Breast epithelium (tissue), 4 donors: ENCODE measurements at places on chromosomes 13 and 19.

- peak; percentile 100 for DNase-seq
- H3K27me3 ChIP-seq = no peaks in the 10 kb centered on the region
- H3K36me3 ChIP-seq = no peaks in the 10 kb centered on the region
- peaks cover 12% of the 10 kb centered on the region for H3K4me1 ChIP-seq
- H3K27ac ChIP-seq = peak within 1 kb of the TSS; percentile 99
These were observed at the start of gene ZSWIM4 for GRCh38 chr19:13794757-13795589. Gene ZSWIM4, plus strand, starts transcription at chr19:13795443. Its CDS starts 206 bp downstream, at chr19:13795649.

GRCh38 chr13:65959305-65959704, 1270.8 kb downstream of the PCDH9 start:
- DNase-seq = no peak
- no peaks in the 10 kb centered on the region for H3K4me1 ChIP-seq
- H3K27me3 ChIP-seq = no peaks in the 10 kb centered on the region
- no peak overlapping the region for H3K4me3 ChIP-seq
- no peaks in the 10 kb centered on the region for H3K36me3 ChIP-seq

GRCh38 chr19:4524808-4525562, 6.7 kb upstream of the PLIN4 start:
- no peak overlapping the region for H3K4me3 ChIP-seq
- H3K36me3 ChIP-seq = no peaks in the 10 kb centered on the region
- no peaks in the 10 kb centered on the region for H3K4me1 ChIP-seq
- no peak overlapping the region for H3K27ac ChIP-seq
- no peaks in the 10 kb centered on the region for H3K27me3 ChIP-seq

DNA sequence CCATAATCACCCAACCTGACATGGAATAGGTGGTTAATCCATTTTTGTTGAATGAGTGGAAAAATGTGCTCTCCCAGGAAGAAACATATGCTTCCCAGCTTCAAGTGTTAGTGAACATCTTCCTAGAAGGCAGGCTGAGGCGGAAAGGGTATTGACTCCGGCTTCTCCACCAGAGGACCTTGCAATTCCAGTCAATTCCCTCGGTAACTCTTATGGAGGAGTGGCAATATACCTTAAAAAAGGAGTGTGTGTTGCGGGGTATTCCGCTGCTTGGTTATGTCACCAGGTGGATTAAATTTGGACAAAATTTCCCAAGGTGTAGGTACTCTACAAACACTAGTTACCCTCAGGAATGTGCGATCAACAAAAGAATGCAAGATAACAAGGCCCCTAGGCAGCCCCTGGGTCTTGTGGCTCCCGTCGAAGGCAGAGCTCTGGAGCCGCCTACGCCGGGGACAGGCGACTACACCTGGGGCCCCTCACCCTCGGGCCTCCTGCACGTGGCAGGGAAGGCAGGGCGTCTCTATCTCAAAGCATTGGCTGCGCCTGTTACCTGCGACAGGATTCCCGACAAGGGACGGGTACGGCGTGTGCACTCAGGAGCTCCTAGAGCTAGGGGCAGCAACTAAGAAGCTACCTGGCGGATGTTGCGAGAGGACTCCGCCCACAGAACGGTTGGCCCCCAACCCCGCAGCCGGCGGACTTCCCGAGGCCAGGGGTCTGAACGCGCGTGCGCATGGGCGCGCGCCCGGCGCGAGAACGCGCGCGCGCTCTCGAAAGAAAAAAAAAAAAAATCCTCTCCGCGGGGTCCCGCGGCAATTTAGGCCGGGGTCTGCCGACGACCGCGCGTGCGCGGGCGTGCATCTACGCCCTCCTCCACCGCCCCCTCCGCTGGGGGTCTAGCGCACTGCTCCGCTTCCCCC, at the start of gene WDR87:
WDR87 (minus strand) TSS at position 649 of the 923 bp plus-strand sequence. CDS start 8,355 bp downstream, outside the sequence.
- no peak for DNase-seq
- no peaks in the 10 kb centered on the region for H3K27me3 ChIP-seq
- H3K36me3 ChIP-seq = no peaks in the 10 kb centered on the region
- peaks cover 8% of the 10 kb centered on the region for H3K4me1 ChIP-seq
- peak within 1 kb of the TSS; percentile 97 for H3K4me3 ChIP-seq
- peak within 1 kb of the TSS; percentile 75 for H3K27ac ChIP-seq

- no peaks in the 10 kb centered on the region for H3K4me1 ChIP-seq
- no peaks in the 10 kb centered on the region for H3K27me3 ChIP-seq
- H3K27ac ChIP-seq = no peak overlapping the region
These were observed 33.4 kb downstream of the STK24 start for GRCh38 chr13:98543378-98544103.

- H3K4me3 ChIP-seq = no peak overlapping the region
- H3K4me1 ChIP-seq = no peaks in the 10 kb centered on the region
- H3K36me3 ChIP-seq = no peaks in the 10 kb centered on the region
- no peak overlapping the region for H3K27ac ChIP-seq
These were observed 50.9 kb upstream of the SPACA7 start for GRCh38 chr13:112325142-112325808.

DNA sequence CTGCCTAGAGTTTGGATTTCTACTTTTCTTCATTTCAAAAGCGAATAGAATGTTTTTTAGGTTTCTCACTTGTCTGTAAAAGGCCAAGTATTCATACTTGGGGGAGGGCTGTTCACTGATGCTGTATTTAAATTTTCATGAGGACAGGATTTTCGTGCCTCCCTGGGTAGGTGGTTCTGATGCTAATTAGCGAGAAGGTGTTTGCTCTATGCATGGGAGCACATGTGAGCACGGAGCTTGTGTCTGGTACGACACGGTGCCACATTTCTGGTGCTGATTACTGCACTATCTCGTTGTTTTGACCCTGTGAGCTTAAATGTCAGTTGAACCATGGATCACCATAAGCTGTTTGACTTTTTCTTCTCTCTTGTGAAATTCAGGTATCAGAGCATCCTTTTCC, 45.8 kb downstream of the MTUS2 start:
- no peaks in the 10 kb centered on the region for H3K36me3 ChIP-seq
- DNase-seq = no peak
- H3K4me1 ChIP-seq = no peaks in the 10 kb centered on the region
- H3K27me3 ChIP-seq = no peaks in the 10 kb centered on the region
- no peak overlapping the region for H3K4me3 ChIP-seq
- H3K27ac ChIP-seq = no peak overlapping the region

DNA sequence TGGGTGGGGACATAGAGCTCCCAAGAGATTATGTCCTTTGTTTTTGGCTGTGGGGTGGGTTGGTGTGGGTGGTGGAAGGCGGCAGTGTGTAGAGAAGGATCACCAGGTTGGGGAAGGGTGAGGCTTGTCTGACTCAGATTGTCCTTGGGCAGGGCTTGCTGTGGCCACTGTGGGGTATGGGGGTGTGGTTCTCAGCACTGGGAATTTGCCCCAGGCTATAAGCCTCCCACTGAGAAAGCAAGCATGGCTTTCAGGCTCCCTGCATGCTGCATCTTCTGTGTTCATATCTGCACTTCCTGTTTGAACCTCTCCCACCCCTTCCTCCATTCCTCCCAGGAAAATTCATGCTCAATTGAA, 34.9 kb downstream of the DNAJC15 start:
- no peaks in the 10 kb centered on the region for H3K27me3 ChIP-seq
- H3K4me3 ChIP-seq = no peak overlapping the region
- peak overlapping the region; percentile 41 for H3K27ac ChIP-seq
- H3K4me1 ChIP-seq = peaks cover 6% of the 10 kb centered on the region
- no peak for DNase-seq

DNA sequence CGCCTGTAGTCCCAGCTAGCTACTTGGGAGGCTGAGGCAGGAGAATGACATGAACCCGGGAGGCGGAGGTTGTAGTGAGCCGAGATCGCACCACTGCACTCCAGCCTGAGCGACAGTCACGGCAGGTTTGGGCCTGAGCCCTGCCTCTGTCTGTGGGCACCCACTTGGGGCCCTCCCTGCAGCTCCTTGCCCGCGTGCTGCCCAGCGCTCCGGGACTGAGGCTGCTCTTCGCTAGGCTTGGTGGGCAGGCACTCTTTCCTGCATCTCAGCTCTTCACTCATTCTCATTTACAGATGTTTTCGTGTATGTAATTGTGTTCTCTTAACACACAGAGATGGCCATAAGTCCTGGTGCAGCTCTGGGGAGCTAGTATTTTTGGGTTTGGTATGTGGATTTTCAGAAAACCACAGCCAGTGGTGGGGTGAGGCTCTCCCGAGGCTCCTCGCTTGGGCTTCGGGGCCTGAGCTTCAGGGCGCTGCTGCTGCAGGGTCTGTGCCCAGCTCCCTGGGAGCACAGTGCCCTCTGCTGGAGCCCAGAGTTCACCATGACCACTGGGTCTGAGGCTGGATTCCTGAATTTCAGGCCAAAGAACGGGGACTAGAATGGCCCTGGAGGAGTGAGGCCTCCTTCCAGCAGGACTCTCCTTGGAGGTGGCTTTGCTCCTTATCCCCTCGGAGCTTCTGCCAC, 15.2 kb downstream of the UPF1 start:
- H3K27ac ChIP-seq = peak overlapping the region; percentile 57
- no peaks in the 10 kb centered on the region for H3K27me3 ChIP-seq
- H3K4me1 ChIP-seq = peaks cover 23% of the 10 kb centered on the region
- DNase-seq = no peak
- no peaks in the 10 kb centered on the region for H3K36me3 ChIP-seq

GRCh38 chr19:51461723-51462161, 3.5 kb upstream of the SIGLEC8 start:
- H3K27ac ChIP-seq = no peak overlapping the region
- H3K4me1 ChIP-seq = no peaks in the 10 kb centered on the region
- no peak for DNase-seq
- H3K4me3 ChIP-seq = no peak overlapping the region
- peaks cover 58% of the 10 kb centered on the region for H3K27me3 ChIP-seq

GRCh38 chr19:1282588-1283206, 3.0 kb upstream of the EFNA2 start:
- DNase-seq = no peak
- H3K27me3 ChIP-seq = peaks cover 13% of the 10 kb centered on the region
- no peaks in the 10 kb centered on the region for H3K36me3 ChIP-seq
- no peaks in the 10 kb centered on the region for H3K4me1 ChIP-seq

DNA sequence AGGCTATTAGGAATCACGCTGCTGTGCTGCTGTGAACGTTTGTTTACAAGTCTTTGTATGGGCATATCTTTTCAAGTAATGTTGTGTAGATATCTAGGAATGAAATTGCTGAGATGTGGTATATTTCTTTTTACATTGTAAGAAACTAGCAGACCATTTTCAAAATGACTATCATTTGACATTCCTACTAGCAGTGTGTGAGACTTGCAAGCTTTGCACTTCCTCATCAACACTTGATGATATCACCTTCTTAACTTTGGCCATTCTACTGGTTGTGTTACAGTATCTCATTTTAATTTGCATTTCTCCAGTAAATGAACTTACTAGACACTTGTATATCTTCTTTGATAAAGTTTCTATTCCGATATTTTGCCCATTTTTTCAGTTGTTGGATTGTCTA, 12.1 kb downstream of the METTL21C start:
- H3K27me3 ChIP-seq = no peaks in the 10 kb centered on the region
- H3K27ac ChIP-seq = no peak overlapping the region
- no peaks in the 10 kb centered on the region for H3K36me3 ChIP-seq
- no peaks in the 10 kb centered on the region for H3K4me1 ChIP-seq
- no peak overlapping the region for H3K4me3 ChIP-seq

GRCh38 chr19:41530761-41531301, 45.1 kb upstream of the CEACAM21 start:
- H3K27me3 ChIP-seq = no peaks in the 10 kb centered on the region
- H3K27ac ChIP-seq = peak overlapping the region; percentile 96
- no peak for DNase-seq
- peak overlapping the region; percentile 5 for H3K4me3 ChIP-seq
- peaks cover 5% of the 10 kb centered on the region for H3K4me1 ChIP-seq

- H3K36me3 ChIP-seq = no peaks in the 10 kb centered on the region
- no peak overlapping the region for H3K4me3 ChIP-seq
- no peaks in the 10 kb centered on the region for H3K27me3 ChIP-seq
- no peak for DNase-seq
- no peaks in the 10 kb centered on the region for H3K4me1 ChIP-seq
These were observed 17.9 kb downstream of the DOCK9 start for GRCh38 chr13:98959786-98960605.

DNA sequence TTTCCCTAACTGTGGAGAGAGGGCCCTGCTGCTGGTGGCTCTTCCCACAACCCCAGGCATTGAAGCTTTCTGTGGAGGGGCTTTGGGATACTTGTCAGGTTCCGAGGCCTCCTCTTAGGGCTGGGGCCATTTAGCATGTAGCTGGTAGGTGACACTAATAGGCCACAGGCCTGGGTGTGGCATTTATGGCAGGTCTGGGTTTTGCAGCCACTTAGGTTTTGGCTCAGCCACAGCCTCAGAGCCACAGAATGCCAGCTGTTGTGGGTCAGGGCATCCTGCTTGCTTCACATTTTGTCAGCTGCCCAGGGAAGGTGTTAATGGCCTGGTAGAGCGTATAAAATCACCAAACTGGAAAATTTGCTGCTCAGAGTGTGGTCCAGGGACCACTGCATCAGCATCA, 15.7 kb downstream of the FAM124A start:
- no peak overlapping the region for H3K4me3 ChIP-seq
- no peak overlapping the region for H3K27ac ChIP-seq
- H3K27me3 ChIP-seq = no peaks in the 10 kb centered on the region
- no peak for DNase-seq

- no peaks in the 10 kb centered on the region for H3K4me1 ChIP-seq
- no peak overlapping the region for H3K4me3 ChIP-seq
- H3K36me3 ChIP-seq = no peaks in the 10 kb centered on the region
- H3K27me3 ChIP-seq = no peaks in the 10 kb centered on the region
These were observed 1690.0 kb downstream of the PCDH9 start for GRCh38 chr13:65540175-65540574.

GRCh38 chr13:101283782-101284181, 132.5 kb downstream of the NALCN start:
- H3K4me3 ChIP-seq = no peak overlapping the region
- no peaks in the 10 kb centered on the region for H3K27me3 ChIP-seq
- H3K36me3 ChIP-seq = no peaks in the 10 kb centered on the region
- H3K27ac ChIP-seq = no peak overlapping the region

DNA sequence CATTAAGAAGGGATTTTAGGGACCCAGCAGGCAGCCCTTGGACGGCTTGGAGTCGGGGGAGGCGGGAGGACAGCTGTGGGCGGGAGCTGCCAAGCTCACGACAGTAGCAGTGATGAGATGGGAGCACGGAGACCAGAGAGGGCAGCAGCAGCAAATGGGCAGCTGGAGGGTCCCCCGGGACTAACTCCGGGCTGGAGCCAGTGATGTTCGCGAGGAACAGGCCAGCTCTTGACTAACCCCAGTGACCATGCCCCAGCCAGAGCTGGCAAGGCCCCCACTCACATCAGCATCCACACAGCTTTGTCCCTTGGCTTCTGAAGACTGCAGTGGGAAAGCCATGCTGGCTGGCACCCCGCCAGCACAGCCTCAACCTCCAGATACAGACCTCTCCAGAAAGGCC, 81.9 kb downstream of the RAB20 start:
- no peak overlapping the region for H3K27ac ChIP-seq
- H3K4me1 ChIP-seq = no peaks in the 10 kb centered on the region
- no peak for DNase-seq
- H3K4me3 ChIP-seq = no peak overlapping the region
- H3K36me3 ChIP-seq = no peaks in the 10 kb centered on the region

GRCh38 chr13:40096357-40096901, 441.0 kb downstream of the COG6 start:
- no peaks in the 10 kb centered on the region for H3K27me3 ChIP-seq
- H3K27ac ChIP-seq = no peak overlapping the region
- H3K4me1 ChIP-seq = no peaks in the 10 kb centered on the region
- H3K4me3 ChIP-seq = no peak overlapping the region
